Thyroid gland (tissue), 4 donors: ENCODE measurements at places on chromosomes 13 and 19. TPM values are rescaled to one million over a fixed set of nuclear protein-coding genes. Genes with fewer than 3 reads are reported as not detected.

DNA sequence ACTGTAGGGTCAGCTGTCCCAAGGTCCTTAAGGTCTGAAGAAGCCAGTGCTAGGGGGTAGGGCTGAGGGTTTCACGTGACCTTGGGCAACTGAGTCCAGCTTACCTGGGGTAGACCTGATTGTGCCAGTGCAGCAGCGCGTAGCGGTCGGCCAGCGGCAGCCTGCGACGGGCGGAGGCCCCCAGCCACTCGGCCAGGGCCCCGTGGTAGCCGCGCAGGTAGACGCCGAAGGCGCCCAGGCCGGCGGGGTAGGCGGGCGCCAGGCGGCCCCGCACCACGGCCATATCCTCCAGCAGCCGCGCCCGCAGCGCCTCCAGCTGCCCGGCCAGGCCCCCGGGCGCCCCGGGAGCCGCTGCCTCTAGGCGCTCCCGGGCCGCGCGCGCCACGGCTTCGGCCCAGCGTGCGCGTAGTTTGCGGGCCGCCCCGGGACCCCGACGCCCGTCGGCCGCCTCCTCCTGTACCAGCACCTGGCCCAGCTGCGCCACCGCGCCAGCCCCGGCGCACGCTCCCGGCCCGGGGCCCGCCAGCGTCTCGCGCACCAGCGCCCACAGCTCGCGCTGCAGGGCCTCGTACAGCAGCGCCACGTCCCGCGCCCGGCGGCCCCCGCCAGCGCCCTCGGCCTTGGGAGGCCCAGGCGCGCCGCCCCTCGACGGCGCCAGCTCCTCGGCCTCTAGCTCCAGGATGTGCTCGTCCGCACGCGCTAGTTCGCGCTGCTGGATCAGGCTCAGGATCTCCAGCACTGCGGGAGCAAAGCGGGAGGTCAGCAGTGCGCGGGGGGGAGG lies 10.9 kb downstream of the EXOC3L2 start:
- no peak for DNase-seq

- DNase-seq: no peak
Measured at GRCh38 chr19:32748497-32748896, 28.9 kb downstream of the TDRD12 start.

- DNase-seq: no peak
Measured at GRCh38 chr19:10219678-10220077, 11.5 kb downstream of the S1PR2 start.

- DNase-seq: no peak
Measured at GRCh38 chr13:49314344-49314882, 66.7 kb downstream of the CDADC1 start.

- no peak for DNase-seq
Measured at GRCh38 chr13:45918597-45918996, 67.0 kb upstream of the SIAH3 start.

- no peak for DNase-seq
Measured at GRCh38 chr19:19499272-19499995, 15.9 kb downstream of the TSSK6 start.

DNA sequence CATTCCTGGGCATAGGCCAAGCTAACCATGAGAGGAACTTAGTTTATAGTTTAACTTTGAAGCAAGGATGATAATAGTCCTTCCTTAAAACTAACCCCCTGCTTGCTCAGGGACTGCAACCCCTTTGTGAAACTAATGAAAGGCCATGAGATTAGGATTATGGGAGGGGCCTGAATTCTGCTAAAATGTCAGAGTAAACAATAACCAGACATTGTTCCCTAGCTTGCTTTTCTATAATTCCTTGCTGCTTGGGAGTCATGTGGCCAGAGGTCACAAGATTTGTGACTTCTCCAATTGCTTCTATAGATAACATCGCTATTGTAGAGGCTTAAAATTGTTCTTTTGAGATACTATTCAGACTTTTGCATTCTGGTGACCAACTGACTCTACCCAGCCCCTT lies 634.0 kb downstream of the TBC1D4 start:
- no peak for DNase-seq

DNA sequence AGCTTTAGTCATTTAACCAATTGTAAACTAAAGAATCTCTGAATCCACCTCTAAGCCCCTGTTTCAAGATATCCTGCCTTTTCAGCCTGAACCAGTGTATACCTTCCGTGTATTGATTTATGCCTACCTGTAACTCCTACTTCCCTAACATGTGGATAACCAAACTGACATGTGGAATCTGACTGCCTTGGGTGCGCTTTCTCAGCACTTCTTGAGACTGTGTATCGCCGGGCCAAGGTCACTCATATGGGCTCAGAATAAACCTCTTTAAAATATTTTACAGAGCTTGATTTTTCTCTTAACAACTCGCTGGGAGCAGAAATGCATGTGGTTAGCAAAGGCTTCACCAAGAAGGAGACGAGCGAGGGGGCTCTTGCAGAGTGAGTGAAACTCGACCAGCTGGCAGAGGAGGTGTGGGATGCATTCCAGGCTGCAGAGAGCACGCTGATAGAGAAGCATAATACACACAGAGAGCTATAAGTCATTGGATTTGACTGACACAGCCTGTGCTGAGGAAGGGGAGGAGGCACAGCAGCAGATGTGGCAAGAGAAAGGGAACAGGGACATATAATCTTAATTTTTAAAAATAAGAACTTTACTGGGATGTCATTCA lies 268.2 kb upstream of the MAB21L1 start:
- no peak for DNase-seq

GRCh38 chr19:38155453-38155852 lies 68.6 kb downstream of the DPF1 start:
- DNase-seq: no peak

DNA sequence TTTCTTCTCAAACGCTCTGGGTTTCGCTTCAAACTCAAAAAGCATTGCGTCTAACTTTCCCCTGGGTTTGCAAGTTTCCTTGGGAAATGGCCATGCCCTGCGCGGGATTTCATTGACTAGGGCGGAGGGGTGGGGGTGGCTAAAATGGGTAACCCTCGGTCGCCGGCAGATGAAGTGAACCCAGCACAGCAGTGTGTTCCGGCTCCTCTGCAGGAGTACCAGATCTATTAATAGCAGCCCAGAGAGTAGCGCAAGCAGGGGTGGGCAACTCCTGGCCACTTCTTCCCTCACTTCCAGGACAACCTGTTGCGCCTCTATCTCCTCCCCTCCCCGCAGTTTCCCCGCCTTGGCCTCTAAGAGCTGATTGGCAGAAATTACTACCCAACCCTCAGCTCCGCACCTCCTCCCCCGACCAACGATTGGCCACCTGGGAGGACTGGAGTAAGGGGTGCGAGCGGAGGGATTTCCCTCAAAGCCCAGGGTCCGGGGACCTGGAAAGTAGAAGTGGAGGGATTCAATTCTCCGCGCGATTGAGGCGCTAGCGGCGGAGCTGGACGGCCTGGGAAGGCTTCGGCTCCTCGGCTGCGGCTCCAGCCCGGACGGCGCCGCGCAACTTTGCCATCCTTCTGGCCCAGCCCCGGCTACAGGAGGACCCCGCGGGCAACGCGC lies at the start of gene FREM2:
Gene FREM2, plus strand, starts transcription at position 501 of the 669 bp plus-strand sequence. CDS start 268 bp downstream, outside the sequence.
- DNase-seq: peak; percentile 92

DNA sequence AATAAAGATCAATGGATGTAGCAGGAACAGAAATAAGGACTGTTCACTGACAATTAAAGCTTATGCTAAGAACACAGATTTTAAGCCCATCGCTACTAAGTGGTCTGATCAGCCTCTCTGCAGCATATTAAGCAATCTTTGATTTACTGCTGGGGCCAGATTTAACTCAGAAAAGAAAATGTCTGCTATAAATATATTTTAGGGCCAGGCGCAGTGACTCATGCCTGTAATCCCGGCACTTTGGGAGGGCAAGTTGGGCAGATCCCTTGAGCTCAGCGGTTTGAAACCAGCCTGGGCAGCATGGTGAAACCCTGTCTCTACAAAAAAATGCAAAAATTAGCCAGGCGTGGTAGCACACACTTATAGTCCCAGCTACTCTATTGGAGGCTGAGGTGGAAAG lies 43.0 kb downstream of the METTL21C start:
- peak; percentile 36 for DNase-seq

DNA sequence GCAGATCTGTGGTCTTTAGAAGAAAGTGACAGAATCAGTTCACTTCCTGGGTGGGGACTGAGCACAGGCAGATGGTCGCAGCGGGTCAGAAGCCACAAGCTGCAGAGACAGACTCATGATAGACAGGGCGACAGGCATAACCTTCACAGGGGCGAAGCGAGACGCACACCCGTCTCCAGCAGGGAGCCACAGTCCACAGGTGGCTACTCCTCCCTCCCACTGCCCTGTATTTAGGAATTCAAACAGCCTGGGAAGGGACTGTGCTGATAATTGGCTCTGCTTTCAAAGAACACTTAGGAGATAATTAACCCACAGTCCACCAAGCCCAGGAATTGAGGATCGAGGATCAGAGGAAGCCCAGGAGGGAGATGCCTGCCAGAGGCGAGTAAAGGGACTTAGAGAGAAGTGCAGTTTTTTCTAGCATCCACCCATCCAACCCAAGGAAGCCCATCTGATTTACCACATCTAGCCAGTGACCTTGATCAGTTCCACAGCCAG lies 23.2 kb downstream of the RFX2 start:
- DNase-seq: no peak

GRCh38 chr19:34667349-34668076 lies 9.4 kb downstream of the SCGB2B2 start:
- DNase-seq: peak; percentile 54

DNA sequence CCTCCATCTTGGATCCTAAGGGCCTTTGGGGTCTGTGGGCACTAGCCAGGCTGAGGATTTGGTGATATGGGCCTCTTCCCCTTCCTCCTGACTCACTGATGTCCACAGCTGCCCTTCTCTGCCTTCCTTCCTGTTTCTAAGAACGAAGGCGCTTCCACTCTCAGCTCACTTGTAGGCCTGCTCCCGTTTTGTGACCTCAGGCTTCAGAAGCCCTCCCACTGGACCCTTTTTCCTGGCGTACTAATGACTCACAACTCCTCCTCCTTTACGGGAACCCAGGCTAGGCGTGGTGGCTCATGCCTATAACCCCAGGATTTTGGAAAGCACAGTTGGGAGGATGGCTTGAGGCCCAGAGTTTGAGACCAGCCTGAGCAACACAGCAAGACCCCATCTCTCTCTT lies 55.6 kb downstream of the TMED1 start:
- DNase-seq: peak; percentile 34

- DNase-seq: no peak
Measured at GRCh38 chr19:4043401-4043800, 23.3 kb downstream of the ZBTB7A start.

GRCh38 chr13:104837756-104838155 lies 1697.7 kb downstream of the EFNB2 start:
- no peak for DNase-seq

- DNase-seq: peak; percentile 73
Measured at GRCh38 chr19:7595466-7596133, at the start of gene CAMSAP3. CAMSAP3 (plus strand) TSS chr19:7595863; CDS start chr19:7596003, 140 bp downstream.

GRCh38 chr13:45615501-45616101 lies at the start of gene ERICH6B:
ERICH6B (minus strand) TSS chr13:45615739; CDS start chr13:45597005, 18,734 bp downstream.
- peak; percentile 5 for DNase-seq

GRCh38 chr19:1672038-1672768 lies 19.8 kb upstream of the TCF3 start:
- no peak for DNase-seq

DNA sequence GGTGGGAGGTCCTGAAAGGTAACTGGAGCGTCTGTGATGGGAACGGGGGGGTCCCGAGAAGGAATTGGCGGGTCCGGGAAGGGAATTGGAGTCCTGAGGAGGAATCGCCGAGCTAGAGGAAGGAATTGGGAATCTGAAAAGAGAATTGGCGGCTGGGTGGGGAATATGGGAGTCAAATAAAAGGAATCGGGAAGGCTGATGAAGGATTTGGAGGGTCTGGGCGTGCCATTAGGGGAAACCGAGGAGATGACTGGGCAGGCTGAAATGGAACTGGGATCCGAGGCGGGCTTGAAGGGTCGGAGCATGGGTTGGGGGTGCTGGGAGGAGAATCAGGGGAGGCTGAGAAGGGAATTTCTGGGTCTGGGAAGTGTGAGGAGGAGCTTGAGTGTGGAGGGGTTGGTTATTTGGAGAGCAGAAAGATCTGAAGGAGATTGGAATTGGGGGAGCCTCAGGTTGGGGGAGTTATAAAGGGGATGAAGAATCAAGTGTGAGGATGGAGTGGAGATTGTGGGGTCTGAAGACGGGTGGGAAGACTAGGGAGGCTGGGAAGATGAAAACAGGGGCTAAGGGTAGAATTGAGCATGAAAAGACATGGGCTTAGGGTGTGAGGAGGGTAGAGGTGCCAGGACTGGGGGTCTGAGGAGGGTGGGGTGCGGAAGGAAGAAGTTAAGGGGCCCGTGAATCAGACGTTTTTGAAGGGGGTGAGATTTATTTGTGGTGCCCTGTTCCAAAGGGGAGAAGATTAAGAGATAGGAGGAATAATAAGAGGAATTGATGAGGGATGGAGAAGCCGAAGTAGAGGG lies 718 bp downstream of the ACTN4 start:
- DNase-seq: no peak

DNA sequence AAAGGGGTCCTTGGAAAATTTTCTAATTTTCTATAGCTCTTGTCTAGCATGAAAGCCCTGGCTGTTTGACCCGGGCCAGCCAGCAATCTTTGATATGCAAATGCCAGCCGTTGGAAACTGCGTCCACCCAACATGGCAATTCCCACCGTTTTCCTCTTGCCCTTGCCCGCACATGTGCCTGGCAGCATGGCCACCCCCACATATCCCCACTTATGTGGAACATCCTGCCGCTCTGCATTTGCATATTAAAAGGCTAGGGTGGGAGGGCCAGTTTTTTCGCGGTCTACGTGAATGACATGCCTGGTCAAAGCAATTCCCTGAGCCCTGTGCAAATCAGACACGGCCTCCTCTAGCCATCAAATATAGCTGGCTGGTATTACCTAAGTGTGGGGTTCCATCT lies 110.3 kb upstream of the TDRD3 start:
- DNase-seq: no peak

KLK10 gene
- total RNA-seq: not detected

CACNA1A gene
- total RNA-seq: 0.27 TPM

LGALS4 gene
- total RNA-seq: not detected

ZNF471 gene
- 8.5 TPM for total RNA-seq

B3GNT8 gene
- 1.4 TPM for total RNA-seq

HCN2 gene
- not detected for total RNA-seq

ZNF835 gene
- total RNA-seq: 9.7 TPM

ZNF709 gene
- total RNA-seq: 7.6 TPM

RABAC1 gene
- total RNA-seq: 248 TPM

KIR3DL1 gene
- not detected for total RNA-seq
